Muscle of arm (tissue), 14 donors: ENCODE measurements at places on chromosomes 2 and 18. TPM values are rescaled to one million over a fixed set of nuclear protein-coding genes. Genes with fewer than 3 reads are reported as not detected.

Gene FBXO48
- polyA plus RNA-seq, result 1.9 TPM

Gene KYNU
- 0.69 TPM for polyA plus RNA-seq

Gene CD8B
- 0.28 TPM for polyA plus RNA-seq

Gene VIL1
- not detected for polyA plus RNA-seq

Gene DYNAP
- polyA plus RNA-seq, result not detected

Gene CSRNP3
- polyA plus RNA-seq, result 15.5 TPM

Gene DHRS9
- polyA plus RNA-seq, result 0.99 TPM

Gene ALPG
- not detected for polyA plus RNA-seq

Gene TFPI
- 51.9 TPM for polyA plus RNA-seq

Gene STPG4
- polyA plus RNA-seq, result not detected

GRCh38 chr2:49950646-49951045, 796.3 kb upstream of the FSHR start:
- DNase-seq, result no peak

- no peak for DNase-seq
These were observed 162.2 kb downstream of the BABAM2 start for GRCh38 chr2:28052691-28053090.

GRCh38 chr2:17520761-17521160, 2.5 kb upstream of the RAD51AP2 start:
- no peak for DNase-seq

DNA sequence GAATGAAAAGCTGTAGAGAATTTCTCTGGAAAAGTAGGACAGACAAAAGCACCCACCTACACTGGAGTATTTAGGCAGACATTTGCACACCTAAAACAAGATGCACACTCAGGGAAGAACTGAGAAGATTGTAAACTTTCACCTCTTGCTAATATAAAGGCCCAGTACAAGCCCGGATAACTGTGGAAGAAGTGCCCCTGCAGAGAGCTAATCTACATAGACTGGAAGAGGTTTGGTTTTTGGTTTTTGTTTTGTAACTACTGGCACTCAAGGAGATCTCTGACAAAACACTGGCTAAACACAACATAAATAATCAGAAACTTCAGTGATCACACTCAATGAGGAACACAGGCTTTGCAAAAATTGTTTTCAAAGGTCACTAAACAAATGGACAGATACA, 782.2 kb upstream of the SLC8A1 start:
- no peak for DNase-seq

- DNase-seq, result peak; percentile 37
These were observed 142.0 kb downstream of the ACTR3 start for GRCh38 chr2:114031605-114032505.

DNA sequence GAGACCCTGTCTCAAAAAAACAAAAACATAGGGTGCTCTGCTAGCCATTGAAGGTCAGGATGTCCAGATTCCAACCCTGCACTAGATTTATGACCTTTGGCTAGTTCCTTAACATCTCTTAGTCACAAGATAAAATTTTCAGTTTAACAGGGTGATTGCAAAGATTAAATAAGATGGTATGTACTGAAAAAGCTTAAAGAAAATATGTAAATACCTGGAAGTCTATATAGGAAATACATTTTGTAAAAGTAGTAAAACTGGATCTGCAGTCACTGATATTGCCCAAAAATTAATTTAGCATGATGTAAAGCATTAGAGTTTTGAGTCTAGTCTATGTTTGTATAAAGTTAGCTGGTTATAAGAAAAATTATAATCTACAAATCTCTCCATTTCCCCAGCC, 5.4 kb upstream of the COX7A2L start:
- no peak for DNase-seq

DNA sequence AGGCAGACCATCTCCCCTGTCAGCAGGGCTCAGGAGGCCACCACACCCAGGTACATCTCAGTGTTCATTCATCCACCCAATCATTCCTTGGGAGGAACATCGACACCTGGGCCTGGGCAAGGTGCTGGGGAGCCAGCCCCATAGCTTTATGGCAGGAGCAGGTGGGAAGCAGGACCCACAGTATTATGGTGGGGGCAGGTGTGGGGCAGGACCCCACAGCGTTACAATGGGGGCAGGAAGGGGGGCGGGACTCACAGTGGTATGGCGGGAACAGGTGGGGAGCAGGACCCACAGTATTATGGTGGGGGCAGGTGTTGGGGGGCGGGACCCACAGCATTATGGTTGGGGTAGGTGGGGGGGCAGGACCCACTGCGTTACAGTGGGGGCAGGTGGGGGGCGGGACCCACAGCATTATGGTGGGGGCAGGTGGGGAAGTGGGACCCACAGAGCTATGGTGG, 128.9 kb upstream of the HS6ST1 start:
- no peak for DNase-seq

DNA sequence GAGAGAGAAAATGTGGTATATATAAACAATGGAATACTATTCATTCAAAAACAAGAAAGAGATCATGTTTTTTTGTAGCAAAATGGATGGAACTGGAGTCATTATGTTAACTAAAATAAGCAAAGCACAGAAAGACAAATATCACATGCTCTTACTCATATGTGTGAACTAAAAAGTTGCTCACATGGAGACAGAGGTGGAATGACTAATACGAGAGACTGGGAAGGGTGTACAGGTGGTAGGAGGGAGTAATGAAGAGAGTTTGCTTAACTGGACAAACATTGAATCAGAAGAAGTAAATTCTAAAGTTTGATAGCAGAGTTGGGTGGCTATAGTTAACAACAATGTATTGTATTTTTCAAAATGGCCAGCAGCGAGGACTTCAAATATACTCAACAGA, 1080.7 kb upstream of the CHAC2 start:
- no peak for DNase-seq

GRCh38 chr2:30666266-30666874, 140.9 kb downstream of the CAPN13 start:
- DNase-seq, result no peak

- no peak for DNase-seq
These were observed 18.2 kb upstream of the GPR55 start for GRCh38 chr2:230942920-230943896.

- DNase-seq, result no peak
These were observed 148.7 kb upstream of the SLC1A4 start for GRCh38 chr2:64840426-64840881.

GRCh38 chr2:157720504-157720903, 91.8 kb upstream of the ACVR1C start:
- DNase-seq, result no peak

DNA sequence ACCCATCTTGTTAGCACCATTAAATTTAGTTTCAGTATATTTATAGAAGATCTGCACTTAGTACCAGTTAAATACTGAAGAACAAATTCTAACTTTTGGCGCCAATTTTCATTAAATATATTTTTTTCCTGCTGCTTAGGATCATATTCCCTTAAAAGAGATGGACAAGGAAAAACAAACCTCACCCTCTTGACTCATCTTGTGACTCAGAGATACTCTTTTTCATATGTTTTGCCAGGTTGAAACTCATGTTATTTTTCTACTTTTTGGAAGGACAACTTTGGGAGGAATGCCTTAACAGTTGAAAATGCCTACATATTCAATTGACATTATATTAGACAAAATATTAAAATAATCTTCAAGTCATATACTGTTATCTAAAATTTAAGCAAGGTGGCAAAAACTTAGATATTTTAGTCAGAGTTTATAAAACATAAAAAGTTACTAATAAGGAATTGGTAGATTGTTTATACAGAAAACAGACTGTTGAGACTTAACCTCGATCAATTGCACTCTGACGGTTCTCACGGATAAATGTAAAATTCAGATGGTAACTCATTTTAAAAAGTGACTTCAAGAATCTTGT, 36.2 kb downstream of the PNO1 start:
- DNase-seq, result no peak

GRCh38 chr2:239727776-239728600, 297.2 kb downstream of the NDUFA10 start:
- DNase-seq, result no peak

- DNase-seq, result no peak
These were observed 142.1 kb downstream of the USP34 start for GRCh38 chr2:61328707-61329251.

GRCh38 chr2:186919296-186919695, 70.3 kb upstream of the ZSWIM2 start:
- DNase-seq, result peak; percentile 80

- DNase-seq, result no peak
These were observed 96.3 kb upstream of the FZD7 start for GRCh38 chr2:201937343-201937742.

GRCh38 chr2:68992933-68993332, 18.5 kb downstream of the GKN1 start:
- DNase-seq, result no peak

DNA sequence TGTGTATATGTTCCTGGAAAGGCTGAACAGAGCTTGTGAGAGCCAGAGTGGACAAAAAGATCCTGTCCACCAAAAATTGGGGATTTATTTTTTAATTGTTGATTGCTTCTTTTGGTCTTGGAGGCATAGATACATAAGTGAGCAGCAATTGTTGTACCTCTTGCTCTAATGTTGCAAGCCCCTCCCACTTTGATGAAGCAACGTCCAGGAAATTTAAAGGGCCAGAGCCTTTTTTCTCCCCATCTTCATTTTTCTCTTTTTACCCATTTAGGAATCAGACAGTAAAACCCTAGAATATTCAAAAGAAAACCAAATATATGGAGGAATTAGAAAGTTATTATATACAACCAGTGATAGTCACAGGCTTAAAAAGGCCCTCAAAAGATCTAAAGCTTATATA, 871.8 kb upstream of the NRXN1 start:
- DNase-seq, result no peak

DNA sequence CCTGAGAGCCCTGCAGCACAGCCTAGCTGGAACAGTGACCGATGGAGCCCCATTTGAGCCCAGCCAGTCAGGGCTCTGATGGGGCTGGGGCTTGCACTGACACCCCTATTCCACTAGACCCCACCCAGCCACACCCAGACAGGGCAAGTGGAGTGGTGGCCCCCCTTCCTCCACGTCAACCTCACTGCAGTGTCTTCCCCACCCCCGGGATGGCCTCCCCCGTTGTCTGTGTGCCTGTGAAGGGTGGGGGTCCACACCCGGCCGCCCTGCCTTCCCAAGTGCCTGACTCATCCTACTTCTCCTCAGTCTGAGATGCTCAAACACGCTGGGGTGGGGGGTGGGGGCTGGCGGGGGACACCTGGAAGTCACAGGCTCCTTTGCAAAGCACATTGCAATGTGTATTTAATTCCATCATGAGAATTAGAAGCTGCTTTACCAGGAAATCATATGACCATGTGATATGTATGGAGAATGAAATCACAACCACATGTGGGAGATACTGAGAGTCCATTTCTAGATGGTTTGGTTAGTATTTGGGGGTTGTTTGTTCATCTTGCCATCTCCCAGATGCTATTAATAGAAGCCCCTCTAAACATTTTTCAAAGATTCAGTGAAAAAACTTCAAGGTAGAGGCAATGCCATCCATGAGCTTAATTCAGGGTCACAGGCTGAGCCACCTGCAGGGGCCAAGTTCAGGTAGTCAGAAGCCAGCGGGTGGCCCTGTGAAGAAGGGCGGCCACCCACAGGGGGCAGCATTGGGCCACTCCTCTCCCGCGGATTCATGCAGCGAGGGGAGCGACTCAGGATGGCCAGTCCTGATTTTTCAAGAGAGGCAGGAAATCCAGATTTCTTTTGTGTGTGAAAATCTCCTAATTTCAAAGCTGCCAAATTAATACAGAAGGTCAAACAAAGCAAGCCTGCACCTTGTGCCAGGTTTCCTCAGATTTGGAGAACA, 22.7 kb upstream of the GMPPA start:
- peak; percentile 67 for DNase-seq

GRCh38 chr2:229514273-229514895, 200.0 kb downstream of the DNER start:
- DNase-seq, result peak; percentile 58

- DNase-seq, result no peak
These were observed 136.2 kb upstream of the RASGRP3 start for GRCh38 chr2:33340280-33340679.

DNA sequence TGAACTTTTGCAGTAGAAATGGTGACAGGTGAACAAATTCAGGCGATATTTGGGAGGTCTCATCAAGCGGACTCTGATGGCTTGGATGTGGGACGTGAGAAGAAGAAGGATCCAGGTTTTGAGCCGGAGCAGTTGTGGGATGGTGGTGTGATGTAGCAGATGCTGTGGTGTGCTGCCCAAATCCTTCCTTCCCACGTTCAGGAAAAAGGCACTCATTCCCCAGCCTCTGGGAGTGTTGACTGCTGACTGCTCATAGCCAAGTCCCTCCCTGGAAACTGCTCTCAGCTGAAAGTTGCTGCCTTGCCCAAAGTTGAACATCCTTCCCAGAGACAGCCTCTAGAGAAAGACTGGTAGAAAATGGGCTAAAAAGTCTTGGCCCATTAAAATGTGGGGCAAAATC, 890.3 kb upstream of the ACVR2A start:
- no peak for DNase-seq

DNA sequence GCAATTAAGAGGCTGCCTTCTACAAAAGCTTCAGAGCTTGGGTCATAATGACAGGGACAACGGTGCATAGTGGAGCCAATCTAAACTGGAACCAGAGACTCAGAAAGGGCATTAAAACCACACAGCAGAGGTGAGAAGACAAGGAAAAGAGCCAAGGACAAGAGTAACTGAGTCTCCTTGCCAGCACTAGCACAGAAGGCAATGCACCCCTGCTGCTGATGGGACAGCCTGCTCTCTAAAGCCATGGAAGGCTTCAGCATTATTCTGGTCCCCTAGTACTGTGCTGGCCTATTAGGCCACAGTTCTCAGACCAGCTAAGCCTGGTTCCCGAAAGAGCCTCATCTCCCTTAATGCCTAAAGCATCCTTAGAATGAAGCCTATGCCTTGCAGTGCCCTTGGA, 15.5 kb downstream of the MYO5B start:
- no peak for DNase-seq

GRCh38 chr18:73827801-73828200, 319.8 kb downstream of the FBXO15 start:
- no peak for DNase-seq

- DNase-seq, result no peak
These were observed 77.7 kb upstream of the WDR75 start for GRCh38 chr2:189363559-189363958.

DNA sequence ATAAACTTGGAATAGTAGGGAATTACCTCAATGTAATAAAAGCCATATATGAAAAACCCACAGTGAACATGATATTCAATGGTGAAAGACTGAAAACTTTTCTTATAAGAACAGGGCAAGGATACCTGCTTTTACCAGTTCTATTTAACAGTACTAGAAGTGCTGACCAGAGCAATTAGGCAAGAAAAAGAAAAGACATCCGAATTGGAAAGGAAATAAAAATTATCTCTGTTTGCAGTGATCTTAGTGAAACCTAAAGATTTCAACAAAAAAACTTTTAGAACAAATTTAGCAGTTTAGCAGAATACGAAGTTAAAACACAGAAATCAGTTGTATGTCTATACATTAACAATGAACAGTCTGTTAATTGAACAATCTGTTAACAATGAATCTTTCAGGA, 69.1 kb downstream of the MIB1 start:
- DNase-seq, result no peak

- no peak for DNase-seq
These were observed 77.4 kb downstream of the TANC1 start for GRCh38 chr2:159045545-159046454.

- DNase-seq, result no peak
These were observed 168.2 kb upstream of the ALPP start for GRCh38 chr2:232210306-232210705.
